ENCODE measurements at places on chromosomes 6 and 20.

DNA sequence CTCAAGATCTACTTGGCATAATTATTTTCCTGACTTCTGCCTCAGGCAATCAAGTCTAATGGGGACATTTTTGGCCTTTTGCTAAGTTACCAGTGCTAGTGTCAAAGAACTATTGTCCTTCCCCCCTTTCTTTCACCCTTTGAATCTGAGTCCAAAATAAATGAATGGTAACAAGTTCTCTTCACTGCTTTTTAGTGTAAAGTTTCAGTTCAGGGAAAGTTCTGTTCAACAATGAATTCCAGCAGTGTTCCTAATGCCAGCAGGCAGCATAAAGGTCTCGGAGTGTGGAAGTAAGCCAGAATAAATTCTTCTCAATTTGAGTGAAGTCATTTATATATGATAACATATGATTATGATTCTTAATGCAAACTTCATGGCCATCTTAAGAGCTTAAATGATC lies 20.8 kb upstream of the TSPYL1 start:
- no peak for DNase-seq

- DNase-seq: no peak
Measured at GRCh38 chr6:97440590-97441176, 157.7 kb upstream of the MMS22L start.

- DNase-seq: no peak
Measured at GRCh38 chr6:37650071-37650481, 47.6 kb downstream of the MDGA1 start.

- DNase-seq: no peak
Measured at GRCh38 chr20:64146936-64147477, 17.2 kb upstream of the MYT1 start.

Measured in MV-4-11 (cell line).